ENCODE measurements at places on chromosomes 2 and 18.

DNA sequence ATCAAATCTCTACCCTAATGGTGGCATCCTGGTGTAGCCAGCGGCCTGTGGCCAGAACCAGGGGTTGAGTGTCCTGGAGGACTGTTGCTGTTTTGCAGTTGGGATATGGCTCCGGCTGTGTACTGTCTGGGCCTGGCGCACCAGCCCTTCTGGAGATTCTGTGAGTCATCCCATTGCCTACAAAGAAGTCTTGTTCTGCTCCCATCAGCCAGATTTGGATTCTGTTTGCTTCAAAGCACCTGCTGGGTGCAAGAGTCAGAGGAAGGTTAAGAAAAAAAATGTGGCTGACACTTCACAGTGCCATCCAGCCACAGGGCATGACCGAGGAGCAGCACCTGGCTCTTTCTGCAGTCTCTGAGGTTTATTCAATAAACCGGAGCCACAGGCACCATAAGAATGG lies 41.0 kb upstream of the ASAP2 start:
- DNase-seq, result no peak

DNA sequence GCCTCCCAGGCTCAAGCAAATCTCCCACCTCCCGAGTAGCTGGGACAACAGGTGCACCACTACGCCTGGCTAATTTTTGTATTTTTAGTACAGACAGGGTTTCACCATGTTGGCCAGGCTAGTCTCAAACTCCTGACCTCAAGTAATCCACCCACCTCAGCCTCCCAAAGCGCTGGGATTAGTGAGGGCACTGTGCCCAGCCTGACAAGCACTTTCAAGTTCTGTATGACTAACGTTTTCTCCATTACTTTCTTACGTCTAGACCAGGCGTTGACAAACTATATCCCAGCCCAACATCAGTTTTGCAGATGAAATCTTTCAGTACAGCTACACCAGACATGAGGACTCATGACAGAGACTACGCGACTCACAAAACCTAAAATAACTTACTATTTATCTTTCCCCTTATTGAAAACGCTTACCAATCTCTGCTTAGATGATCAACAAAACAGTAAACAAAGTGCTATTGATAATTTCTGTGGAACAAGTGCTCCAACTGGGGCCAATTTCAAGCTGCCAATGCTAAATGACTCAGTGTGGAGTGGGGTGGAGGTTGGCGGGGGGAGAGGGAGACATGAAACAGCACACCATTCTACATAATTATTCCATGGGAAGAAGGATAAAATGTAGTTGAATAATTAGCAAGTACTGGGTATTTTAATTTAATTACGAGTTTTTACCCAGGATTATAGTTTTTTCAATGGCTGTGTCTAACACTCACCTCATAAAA lies 59.1 kb downstream of the SAP130 start:
- DNase-seq, result no peak

DNA sequence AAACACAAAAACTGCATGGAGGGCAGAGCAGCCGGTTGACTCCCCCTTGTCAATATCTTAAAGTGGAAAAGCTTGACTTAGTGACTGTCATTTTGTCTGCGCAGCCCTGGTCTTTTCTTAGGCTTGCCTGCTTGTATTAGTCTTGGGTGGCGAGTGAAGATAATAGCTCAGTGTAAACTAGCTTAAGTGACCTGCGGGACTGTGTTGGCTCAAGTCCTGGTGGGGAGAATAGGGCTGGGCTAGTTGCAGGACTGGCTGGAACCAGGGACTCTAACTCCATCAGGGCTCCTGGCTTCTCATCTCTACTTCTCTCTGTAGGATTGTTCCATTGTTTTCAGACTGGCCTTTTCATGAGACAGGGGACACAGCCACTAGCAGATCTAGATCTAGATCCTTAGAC lies 8.1 kb upstream of the ATG16L1 start:
- no peak for DNase-seq

DNA sequence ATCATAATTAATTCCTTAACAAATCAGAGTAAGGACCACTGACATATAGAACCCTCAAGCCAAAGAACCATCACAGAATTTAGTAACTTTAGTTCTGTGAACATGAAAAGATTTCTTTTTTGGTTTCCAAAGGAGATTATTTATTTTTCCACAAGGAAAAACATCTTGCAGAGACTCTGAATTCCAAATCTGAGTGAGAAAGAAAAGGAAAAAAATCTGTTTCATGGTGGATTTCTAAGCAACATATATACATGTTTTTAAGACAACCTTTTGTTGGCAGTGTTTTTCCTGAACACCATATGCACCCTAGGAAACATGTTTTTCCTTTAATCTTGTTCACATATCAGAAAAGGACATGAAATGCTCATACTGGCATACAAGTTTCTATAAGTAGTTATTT lies 149.8 kb downstream of the AGPS start:
- DNase-seq, result no peak

GRCh38 chr18:74951165-74951760 lies 257.7 kb downstream of the PTGR3 start:
- no peak for DNase-seq

- DNase-seq, result no peak
These were observed 176.6 kb upstream of the KLHL29 start for GRCh38 chr2:23208339-23208738.

DNA sequence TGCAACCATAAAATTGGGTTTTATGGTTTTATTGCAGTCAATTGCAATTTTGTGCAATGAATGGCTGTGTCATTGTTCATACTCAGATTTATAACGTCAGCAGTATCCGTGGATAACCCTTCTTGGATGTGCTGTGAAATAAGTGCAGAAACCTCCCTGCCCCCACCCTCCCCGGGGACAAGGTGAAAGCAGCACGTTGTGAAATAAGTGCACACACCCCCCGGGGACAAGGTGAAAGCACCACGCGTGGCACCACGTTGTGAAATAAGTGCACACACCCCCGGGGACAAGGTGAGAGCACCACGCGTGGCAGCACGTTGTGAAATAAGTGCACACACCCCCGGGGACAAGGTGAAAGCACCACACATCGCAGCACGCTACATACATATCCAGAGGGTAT lies 93.6 kb upstream of the NFATC1 start:
- no peak for DNase-seq

DNA sequence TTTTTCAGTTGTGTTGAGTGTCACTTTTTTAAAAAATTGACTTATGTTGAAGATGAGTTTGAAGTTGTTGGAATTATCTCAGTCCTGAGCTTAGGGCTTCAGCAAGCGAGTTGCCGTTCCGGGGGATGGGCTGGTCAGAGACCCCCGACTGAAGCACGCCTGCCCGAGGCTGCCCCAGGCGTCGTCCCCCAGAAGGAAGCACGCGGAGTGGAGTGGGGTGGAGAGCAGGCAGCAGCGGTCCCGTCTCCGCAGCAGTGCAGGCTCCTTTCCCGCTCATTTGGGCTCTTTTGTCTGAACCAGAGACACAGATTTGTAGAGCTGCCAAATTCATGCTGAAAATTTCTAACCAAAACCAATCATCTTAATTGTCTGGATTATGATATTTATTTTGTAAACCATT lies 33.7 kb downstream of the NFATC1 start:
- DNase-seq, result no peak

DNA sequence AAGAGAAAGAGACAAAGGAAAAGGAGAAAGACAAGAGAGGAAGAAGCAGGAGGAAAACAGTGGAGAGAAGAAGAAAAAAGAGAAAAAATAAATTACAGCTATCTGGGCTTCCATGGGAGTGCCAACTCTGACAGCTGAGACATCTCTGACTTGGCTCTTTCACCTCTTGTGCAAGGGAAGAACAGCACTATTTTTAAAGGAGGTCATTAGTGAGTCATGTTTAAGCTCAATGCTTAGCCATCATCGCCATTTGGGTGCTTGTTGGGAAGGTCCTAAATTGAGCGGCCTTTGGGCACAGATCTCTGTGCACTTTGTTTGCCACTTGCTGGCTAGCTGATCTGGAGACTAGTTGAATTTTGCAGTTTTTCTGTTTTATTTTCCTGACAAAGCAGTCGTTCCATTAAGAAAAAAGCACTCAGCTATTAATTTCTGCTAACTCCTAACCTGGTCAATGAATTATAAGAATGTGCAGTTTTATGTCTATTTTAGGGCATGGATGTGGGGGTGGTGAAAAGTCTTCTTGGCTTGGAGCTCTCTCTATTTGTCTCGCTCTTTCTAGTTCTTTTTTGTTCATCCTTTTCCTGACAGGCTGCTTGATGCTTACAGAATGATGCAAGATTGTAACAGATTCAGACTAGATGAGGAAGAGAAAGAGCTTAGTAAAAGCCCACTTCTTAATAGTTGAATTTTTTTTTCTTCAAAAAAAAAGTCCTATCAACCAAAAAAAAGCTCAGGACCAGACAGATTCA lies 231.5 kb downstream of the SLC8A1 start:
- DNase-seq, result no peak

DNA sequence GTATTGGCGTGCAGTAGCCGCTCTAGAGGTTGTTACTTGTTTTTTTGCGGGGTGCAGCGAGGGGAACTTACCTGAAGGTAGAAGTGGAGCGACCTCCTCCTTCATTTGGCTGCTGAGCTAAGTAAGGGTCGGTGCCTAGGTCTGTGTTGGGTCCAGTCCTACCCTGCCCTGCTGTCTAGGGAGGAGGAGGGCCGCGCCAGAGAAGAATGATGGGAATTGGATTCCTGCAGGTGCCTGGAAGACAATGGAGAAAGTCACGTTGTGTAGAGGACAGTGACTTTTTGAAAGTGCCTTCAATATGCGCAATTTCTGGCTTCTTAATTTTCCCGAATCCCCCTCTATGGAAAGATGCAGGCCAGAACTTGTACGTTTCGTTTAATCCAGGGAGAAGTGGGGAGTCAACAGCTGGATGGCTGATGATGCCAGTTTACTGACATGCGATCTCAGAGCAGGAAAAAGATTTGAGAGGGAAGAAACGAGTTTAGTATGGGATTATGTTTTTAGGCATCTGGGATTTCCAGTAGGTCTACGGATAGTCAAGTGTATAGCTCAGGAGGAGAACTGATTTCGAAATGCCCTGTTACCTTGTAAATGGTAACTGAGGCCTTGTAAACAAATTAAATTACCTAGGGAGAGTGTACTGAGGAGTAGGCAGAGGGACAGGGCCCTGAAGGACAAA lies 653 bp downstream of the MRPS9 start:
- no peak for DNase-seq

DNA sequence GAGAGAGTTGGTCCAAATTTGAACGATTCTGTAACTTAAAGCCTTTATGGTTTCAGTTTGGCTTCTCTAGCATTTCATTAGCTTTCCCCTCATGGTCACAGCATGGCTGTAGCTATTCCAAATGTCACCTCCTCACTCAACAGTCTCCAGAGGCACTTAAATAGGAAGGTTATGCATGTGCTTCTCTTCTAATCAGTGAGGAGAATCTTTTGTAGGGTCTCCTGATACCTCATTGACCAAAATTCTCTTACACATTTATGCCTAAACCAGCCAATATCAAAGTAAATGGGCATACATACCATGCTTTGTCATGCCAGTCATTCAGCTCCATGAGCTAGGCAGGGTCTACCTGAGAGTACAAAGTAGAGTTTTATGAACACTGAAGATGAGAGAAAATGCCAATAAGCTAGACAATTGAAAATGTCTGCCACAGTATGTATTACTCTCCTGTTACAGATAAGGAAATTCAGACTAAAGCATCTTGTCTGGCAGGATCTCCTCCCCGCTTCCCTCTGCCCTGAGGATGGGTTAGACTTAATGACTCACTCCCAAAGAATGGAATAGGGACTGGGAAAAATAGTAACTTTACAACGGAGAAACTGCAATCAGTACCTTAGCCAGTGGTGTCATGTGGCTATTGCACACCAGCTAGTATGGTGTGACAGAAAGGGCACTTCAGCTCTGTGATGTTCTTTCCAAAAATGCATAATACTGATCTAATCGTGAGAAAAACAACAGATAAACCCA lies 15.4 kb downstream of the DSG2 start:
- DNase-seq, result no peak

- no peak for DNase-seq
These were observed 83.6 kb downstream of the ACOXL start for GRCh38 chr2:110815938-110816337.

GRCh38 chr2:7703048-7703447 lies 785.8 kb downstream of the RNF144A start:
- DNase-seq, result no peak

DNA sequence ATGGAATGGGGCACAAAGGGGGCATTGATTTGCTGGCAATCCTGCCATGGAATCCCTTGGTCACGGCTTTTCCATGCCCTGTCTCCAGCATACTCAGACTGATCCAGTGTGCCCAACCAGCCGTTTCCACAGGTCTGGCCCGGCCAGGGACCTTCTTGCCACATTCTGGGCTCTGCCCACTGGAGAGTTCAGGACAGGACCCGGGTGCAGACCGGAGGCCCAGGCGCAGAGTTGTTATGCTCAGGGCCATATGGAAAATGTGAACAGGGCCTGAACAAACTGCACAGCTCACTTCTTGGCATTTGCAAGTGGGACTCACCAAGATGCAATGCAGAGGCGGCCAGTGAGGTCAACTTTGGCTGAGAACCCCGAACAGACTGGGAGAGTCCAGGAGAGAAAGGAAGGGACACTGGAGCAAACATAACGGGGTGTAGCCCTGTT lies 15.6 kb upstream of the ASAP2 start:
- DNase-seq, result no peak

GRCh38 chr18:49021433-49022129 lies 70.8 kb upstream of the SMAD7 start:
- no peak for DNase-seq

DNA sequence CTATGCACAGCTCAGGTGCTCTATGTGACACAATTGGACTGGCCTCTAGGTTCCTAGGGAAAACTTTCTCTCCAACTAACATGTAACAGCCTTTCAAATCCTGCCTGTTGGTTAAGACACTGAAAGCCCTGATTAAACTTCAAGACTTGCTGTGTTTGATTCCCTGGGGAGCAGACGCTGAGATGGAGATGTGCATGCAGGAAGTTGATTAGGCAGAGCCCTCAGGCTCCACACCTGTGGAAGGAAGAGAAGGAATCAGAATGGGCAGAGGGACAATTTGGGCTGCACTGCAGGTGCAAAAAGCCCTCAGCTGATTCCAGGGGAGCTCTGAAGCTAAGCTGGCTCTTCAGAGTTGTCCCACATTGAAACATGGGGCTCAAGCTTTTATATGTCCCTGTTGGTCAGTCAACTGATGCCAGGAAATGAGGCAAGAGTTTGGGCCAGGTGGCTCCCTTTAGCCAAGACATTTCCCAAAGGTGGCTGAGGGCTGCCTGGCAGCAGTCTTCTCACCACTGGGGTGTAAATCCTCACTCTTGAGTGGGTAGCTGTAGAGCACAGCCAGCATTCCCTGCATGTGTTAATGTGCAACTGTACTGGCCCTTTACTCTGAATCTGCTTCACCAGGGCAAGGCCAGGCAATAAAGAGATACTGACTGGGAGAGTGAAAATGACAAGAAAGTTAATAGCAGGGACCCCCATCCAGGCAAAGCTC lies 199.5 kb upstream of the DDX18 start:
- no peak for DNase-seq

GRCh38 chr2:134217351-134217750 lies 36.5 kb upstream of the MGAT5 start:
- no peak for DNase-seq

GRCh38 chr2:21251216-21251980 lies 127.6 kb downstream of the TDRD15 start:
- no peak for DNase-seq

DNA sequence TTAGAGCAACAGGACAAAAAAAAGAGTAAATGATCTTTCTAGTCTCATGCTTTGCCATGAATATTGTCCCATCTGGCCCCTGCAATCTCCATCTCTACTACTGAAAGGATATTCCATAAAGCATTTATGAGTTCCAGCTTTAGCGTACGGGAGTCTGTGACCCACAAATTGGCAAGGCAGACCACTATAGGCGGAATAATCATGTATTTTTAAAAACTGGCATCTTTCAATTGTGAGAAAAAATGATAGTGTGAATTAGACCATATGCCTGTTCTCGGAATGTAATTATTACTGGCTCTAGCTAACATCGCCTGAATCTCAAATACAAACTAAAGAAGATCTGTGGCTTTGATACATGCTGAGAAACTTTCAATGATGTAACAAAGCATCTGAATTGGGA lies 738.1 kb upstream of the NXPH2 start:
- DNase-seq, result no peak

Measured in activated CD8-positive, alpha-beta memory T cell treated with anti-CD3 and anti-CD28 coated beads for 1 hour (primary cell).